Caudate nucleus (tissue), 63 donors: ENCODE measurements at places on chromosomes 4 and X.

- DNase-seq: no peak
Observed at GRCh38 chrX:130756233-130756632, 146.8 kb downstream of the ENOX2 start.

GRCh38 chr4:8540586-8540985 is 39.6 kb upstream of the GPR78 start:
- DNase-seq: no peak

GRCh38 chr4:126937846-126938422 is 694.8 kb upstream of the INTU start:
- no peak for DNase-seq

DNA sequence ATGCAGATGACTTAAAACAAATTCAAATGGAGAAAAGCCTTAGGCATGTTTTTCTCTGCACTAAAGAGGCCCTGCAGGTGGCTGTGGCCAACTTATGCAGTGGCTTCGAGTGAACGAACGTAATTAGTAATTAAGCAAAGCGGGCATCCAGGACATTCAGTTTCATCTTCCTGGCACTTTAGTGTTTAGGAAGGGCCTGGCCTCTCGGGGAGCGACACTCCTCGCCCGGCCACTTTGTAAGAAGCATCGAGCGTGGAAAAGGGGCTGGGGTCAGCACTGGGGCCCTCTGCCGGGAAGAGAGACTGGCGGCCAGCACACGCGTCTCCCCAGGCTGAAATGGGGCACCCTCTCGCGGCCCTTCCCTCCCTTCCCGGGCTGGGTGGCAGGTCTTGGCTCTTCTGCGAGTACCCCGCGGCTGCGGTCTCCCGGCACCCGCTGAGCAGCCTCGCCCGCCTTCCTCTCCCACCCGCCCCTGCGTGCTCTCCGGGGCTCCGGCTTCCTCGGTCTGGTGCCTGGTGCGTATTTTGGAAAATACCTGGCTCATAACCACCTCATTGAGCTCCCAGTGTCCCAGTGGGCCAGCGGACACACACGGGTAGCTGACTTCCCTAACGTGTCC is 677 bp upstream of the CYP4V2 start:
- DNase-seq: no peak

DNA sequence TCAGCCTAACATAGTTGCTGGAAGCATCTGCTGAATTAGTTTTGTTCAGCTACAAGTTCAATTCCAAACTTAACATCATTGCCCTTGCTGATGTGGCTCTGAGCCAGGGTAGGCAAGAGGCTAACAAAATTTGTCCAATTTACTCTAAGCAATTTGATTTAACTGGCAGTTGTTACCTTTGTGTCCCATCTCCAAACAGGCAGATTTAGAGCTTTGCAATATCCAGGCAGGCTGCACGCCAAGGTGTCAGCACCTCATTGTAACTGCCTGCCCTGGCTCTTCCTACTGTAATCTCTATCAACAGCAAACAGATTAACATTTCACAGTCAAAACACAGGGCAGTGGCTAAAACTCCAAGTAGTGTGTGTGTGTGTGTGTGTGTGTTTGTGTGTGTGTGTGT is 2070.6 kb downstream of the PCDH7 start:
- no peak for DNase-seq

GRCh38 chr4:79249881-79250503 is 75.9 kb downstream of the NAA11 start:
- no peak for DNase-seq

DNA sequence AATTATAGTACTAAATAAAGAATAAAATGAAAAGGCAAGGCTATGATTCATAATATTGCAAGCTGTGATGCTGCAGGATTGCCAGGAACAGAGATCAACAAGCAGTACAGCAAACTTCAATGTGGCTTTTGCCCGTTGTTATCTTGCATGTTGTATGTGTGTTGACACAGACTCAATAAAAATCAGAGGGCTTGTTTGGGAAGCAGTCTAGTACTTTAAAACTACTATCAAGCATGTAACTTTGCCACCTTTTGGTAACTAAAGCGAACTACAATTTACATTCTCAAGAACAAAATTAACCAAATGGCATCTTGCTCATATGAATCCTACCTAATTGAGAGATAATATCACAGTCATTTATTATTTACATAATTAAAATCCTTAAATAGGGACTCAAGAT is 79.8 kb upstream of the GPM6A start:
- no peak for DNase-seq

GRCh38 chr4:94871644-94872305 is 114.0 kb downstream of the BMPR1B start:
- DNase-seq: no peak

DNA sequence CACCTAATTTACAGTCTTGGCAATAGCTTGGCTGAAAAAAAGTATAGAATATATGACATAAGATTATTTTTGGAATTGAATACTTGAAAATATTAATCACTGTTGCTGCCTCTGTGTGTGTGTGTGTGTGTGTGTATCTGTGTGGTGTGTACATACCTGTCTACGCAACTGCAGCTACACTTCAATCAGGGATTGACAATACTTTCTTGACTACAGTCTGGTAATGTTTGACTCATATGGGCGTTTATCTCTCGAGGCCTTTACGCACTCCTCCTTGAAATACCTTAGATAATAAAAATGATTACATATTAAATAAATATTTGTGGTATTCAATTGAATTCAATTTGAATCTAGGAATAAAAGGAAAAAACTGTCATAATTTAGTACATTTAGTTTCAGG is 565.2 kb downstream of the PCDH18 start:
- no peak for DNase-seq

DNA sequence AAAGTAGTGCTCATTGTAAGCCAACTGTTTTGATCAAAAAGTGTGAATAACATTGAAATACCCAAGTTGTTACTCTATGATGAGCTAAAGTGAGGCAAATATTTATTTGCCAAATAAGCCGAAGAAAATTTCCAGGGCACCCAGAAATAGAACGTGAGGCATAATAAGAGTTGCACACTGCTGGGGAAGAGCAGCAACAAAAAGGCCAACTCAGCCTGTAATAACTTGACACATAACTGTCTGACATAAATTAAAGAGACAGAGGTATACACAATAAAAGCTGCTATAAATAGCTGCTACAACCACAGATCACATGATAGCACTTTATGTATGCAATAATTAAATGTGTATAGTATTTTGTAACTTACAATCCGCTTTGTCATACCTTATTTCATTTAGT is 2.0 kb upstream of the ABCB7 start:
- DNase-seq: no peak

- DNase-seq: no peak
Observed at GRCh38 chr4:51894059-51894645, 51.2 kb downstream of the DCUN1D4 start.

DNA sequence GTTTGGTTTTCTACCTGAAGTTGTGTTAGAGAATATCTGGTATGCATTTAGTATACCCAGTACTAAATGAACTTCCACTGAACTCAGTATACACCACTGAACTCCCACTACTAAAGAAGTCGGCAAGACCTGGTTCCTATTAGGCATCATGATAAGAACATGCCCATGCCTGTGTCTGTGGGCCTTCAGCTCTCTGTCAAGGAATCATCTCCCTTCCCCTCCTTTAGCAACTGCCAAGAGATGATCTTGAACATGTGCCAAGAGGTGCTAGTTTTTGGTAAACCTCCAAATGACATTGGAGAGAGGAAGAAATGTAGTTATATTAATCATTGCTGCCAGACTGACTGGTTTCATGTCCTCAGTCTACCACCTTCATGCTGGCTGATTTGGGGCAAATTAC is 113.2 kb downstream of the ATP10D start:
- no peak for DNase-seq

DNA sequence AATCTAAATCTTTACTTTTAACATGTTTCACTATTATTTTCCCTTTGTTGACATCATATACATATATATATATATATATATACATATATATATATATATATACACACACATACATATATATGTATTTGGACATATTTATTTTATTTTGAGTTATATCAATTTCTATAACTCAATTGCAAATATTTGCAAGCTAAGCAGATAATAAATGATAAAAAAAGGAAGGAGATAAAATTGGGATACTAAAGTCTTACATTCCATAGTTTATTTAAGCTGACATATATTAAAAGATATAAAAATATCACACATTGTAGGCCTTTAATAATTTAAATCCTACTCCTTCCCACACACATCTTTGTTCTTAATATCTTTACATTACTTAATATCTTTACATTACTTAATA is 372.2 kb downstream of the GRXCR1 start:
- DNase-seq: no peak

DNA sequence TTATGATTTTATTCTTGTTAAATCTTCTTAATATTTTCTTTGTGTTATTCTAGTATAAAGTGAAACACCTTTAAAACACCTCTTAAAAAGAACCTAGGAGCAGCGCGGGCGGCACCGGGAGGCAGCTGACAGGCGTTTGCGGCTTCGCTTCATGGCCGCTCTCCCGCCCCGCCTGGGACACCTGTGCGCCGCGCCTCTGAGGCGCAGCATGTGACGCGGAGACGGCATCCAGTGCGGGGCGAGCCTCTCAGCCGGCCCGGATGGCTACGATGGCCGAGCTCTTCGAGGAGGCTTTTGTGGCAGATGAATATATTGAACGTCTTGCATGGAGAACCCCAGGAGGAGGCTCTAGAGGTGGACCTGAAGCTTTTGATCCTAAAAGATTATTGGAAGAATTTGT is 1592.7 kb downstream of the TECRL start:
- DNase-seq: no peak

GRCh38 chrX:132710656-132711155 is 221.9 kb upstream of the MBNL3 start:
- DNase-seq: no peak
